Prostate gland (tissue), 2 donors: ENCODE measurements at places on chromosomes 2 and 18. TPM values are rescaled to one million over a fixed set of nuclear protein-coding genes. Genes with fewer than 3 reads are reported as not detected.
A peak's percentile ranks its signal among the peaks of the same experiment; 100 is the strongest.

DNA sequence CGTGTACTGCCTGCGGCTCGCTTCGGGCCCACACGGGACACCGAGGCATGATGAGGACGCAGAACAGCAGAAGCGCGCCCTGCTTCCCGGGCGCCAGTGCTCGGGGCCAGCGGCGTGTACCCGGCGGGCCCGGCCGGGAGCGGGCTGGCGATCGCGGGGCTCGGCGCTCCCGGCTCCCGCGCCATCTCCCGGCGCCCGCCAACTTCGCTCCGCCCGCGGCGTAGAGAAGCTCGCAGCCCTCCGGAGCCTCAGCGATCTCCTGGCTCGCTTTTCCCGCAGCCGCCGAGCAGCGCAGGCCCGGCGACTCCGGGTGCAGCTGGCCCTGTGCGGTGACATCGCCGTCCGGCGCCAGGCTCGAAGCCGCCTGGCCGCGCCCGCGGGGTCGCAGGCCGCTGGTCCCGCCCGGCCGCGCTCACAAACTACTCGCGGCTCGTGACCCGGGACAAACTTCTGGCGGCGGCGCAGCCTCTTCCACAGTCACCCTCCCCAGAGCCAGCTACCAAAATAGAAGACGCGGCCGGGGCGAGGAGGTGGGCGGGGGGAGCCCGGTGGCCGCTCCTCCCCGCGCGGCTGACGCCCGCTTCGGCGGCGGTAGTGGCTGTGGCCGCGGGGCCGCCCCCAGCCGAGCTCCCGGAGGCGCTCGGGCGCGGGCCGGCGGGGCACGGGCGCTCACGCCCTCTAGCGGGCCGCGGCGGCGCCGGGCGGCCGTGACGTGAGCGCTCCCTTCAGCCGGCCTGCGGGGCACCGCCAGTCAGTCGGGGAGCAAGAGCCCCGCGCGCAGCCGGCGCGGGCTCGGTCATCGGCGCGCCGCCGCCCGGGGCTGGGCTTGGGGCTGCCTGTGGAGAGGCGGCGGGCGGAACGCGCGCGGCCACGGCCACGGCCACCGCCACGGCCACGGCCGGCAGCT is at the start of gene PTPRM:
PTPRM (plus strand) TSS at position 750 of the 907 bp plus-strand sequence. CDS start 503 bp downstream, outside the sequence.
- DNase-seq, result peak; percentile 80

Gene APCDD1
- 41.0 TPM for total RNA-seq

Gene ANTXR1
- 48.7 TPM for total RNA-seq

- DNase-seq, result no peak
These were observed 87.0 kb upstream of the CERS6 start for GRCh38 chr2:168369031-168369430.

DNA sequence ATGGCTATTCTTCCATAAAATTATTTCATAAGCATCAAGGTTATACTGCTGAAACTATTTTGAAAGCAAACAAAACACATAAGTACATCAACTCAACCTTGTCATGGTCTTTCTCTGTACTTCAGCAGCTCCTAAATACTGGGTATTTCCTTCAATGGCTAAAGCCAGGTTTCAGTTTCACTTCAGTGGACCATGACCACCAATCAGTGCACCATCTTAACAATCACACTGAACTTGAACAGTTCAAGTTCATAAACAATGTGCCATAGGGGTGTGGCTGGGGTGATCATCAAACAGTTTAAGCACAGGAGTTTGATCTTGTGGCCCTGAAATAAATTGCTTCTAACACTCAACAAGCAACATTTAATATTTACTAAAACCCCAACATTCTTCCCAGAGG is 124.1 kb upstream of the FIGN start:
- no peak for DNase-seq

Gene SCG2
- total RNA-seq, result 5.4 TPM

GRCh38 chr2:208062113-208062512 is 36.8 kb upstream of the PLEKHM3 start:
- no peak for DNase-seq

DNA sequence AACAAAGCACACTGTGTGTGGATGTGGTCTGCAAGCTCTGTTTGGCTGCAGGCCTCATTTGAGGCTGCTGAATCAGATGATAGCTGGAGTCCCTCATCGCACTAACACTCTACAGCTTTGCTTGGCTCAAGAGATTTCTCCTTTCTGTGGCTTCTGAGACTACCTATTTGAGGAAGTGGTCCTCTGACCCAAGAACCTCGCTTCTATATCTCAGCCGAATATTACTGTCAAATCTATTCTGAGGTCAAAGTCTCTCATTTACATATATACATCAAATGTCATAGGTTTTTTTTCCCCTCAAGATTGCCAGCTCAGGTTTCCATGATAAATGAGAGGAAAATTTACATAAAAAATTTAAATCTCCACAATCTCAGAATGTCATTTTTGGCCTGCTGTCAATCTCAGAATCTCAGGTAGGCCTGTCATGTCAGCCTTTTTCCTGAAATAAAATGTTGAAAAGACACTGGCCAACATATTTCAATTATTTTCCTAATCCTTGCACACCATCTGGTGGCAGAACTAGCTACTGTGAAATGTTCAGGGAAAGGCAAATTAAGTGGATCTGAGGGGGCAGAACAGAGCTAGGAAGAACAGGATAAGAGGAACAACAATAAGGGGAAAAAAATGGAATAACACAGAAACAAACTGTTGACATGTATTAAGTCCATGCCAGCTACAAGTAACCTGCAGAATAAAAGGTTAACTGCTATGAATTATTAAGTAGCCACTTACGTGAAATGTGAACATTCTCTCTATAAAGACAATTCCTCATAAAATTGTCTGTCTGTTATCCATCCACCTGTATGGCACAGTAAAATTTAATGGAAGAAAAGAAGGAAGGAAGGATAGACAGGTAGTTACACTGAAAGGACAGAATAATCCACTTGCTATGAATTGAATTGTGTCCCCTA is 39.3 kb downstream of the AP1S3 start:
- DNase-seq, result no peak

DNA sequence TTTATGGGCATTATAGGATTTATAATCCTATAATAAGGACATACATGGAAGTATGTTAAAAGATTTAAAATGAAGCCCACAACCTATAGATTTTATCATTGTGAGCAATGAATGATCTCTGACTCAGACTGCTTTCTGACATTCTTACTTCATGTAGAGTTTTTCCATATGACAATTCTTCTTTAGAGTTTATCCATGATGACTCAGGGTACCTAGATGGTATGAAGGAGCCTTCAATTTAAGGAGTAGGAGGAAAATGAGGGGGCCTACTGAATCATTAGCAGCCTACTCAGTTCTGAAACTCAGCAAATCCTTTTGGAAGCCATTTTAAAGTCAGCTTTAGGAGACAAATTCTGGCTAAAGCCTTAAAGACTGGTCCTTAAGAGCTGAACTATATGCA is 10.4 kb downstream of the PELI1 start:
- no peak for DNase-seq

GRCh38 chr18:62318228-62319180 is 6.6 kb upstream of the TNFRSF11A start:
- DNase-seq, result no peak

DNA sequence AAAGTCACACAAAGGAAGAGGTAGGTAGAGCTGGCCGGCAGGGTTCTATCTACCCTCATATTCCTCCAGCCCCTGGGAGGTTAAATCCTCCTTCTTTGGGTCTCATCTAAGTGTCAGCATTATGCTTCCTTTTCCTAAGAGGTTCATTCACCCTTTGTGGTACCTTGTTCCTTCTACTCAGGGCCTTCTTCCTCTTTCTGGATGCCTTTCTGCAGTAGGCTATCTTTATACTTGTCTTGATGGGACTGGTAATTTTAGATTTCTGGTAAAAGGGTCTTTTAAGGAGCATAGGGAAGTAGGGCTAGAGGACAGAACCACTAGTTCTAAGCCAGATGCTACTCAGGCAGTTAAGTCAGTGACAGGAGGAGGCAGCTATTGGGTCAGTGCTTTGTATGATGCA is 13.7 kb upstream of the TNP1 start:
- DNase-seq, result no peak

DNA sequence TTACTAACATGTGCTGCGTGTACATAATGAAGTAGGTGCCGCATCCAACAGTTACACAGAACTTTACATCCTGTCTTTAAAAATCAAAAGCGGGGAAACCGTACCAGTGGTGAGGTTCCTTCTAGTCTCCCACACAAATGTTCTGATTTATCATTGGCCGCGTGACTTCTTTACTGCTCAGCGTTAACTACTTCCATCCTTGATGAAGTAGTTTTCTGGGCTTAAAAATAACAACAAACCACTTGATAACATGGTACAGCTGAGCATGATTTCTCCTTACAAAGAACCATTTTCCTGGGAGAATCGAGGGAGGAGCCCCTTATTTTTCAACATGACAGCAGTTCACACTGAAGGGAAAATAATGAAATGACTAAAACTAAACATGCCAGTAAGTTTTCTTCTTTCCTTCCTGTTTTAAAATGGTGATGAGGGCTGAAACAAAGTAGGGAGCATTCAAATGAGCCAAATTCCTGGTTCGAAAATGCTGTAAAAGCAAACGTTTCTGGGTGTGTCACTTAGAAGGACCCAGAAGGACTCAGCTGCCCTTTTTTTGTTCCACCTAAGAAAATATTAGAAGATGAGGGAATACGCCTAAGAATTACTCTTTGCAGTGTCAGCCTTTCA is 9.9 kb downstream of the EMILIN2 start:
- no peak for DNase-seq

Gene LAMA3
- 31.3 TPM for total RNA-seq

Gene SPP2
- not detected for total RNA-seq

Gene TMEM247
- total RNA-seq, result 2.6 TPM

DNA sequence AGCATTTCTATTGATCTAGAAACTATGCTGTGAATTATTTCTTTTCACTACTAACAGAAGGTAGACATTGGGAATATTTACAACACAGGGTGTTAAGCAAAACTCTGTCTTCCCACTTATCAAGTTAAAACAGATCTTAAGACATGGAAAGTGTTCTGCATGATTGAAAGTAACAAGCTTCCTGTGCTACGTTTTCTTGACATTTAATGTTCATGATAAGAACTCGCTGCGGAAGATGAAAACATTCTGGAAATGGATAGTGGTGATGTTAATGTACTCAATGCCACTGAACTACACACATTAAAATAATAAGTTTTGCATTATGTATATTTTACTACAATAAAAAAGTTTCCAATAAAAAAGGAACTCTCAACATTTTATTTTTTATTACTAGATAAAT is 74.4 kb upstream of the SCN7A start:
- DNase-seq, result no peak
